ENCODE measurements at places on chromosomes 4 and X. TPM values are rescaled to one million over a fixed set of nuclear protein-coding genes. Genes with fewer than 3 reads are reported as not detected.

The UGT2B15 gene
- polyA plus RNA-seq, result not detected

The RTL9 gene
- 0.02 TPM for polyA plus RNA-seq

The SYTL5 gene
- 0.84 TPM for polyA plus RNA-seq

The HDX gene
- 1.6 TPM for polyA plus RNA-seq

The HSFX4 gene
- polyA plus RNA-seq, result not detected

The MAP9 gene
- 6.4 TPM for polyA plus RNA-seq

The NLGN3 gene
- polyA plus RNA-seq, result 5.3 TPM

The ZNF630 gene
- 1.2 TPM for polyA plus RNA-seq

The MAGEA3 gene
- polyA plus RNA-seq, result 84.2 TPM

The TRIM2 gene
- polyA plus RNA-seq, result 16.4 TPM

The GRIPAP1 gene
- polyA plus RNA-seq, result 66.9 TPM

The SLC4A4 gene
- not detected for polyA plus RNA-seq

The ATP11C gene
- 23.5 TPM for polyA plus RNA-seq

The ARMCX4 gene
- 3.8 TPM for polyA plus RNA-seq

The GLUD2 gene
- polyA plus RNA-seq, result 0.31 TPM

The KIAA0232 gene
- 7.7 TPM for polyA plus RNA-seq

The BEX4 gene
- 84.8 TPM for polyA plus RNA-seq

The TBX22 gene
- not detected for polyA plus RNA-seq

The MEPE gene
- polyA plus RNA-seq, result not detected

The PCDH19 gene
- 0.02 TPM for polyA plus RNA-seq

The PDGFRA gene
- 28.6 TPM for polyA plus RNA-seq

The DMRTC1 gene
- polyA plus RNA-seq, result not detected

The EXOC1L gene
- polyA plus RNA-seq, result not detected

The FAT4 gene
- polyA plus RNA-seq, result 8.7 TPM

The MAGEA2 gene
- 55.9 TPM for polyA plus RNA-seq

The GLRA3 gene
- not detected for polyA plus RNA-seq

The MAGED2 gene
- polyA plus RNA-seq, result 202 TPM

The GLA gene
- 20.4 TPM for polyA plus RNA-seq

The GAGE1 gene
- polyA plus RNA-seq, result not detected

The MAGEB6B gene
- polyA plus RNA-seq, result not detected

The TMPRSS11D gene
- polyA plus RNA-seq, result 0.02 TPM

The TSPYL2 gene
- 26.4 TPM for polyA plus RNA-seq

The NDUFB11 gene
- polyA plus RNA-seq, result 107 TPM

The ZCCHC18 gene
- 7.5 TPM for polyA plus RNA-seq

The AMOT gene
- 3.4 TPM for polyA plus RNA-seq

The CD40LG gene
- not detected for polyA plus RNA-seq

The POU3F4 gene
- not detected for polyA plus RNA-seq

The EGF gene
- polyA plus RNA-seq, result 2.4 TPM

The GEMIN8 gene
- polyA plus RNA-seq, result 69.8 TPM

The ETDB gene
- polyA plus RNA-seq, result not detected

The RGN gene
- polyA plus RNA-seq, result 0.05 TPM

The CLDN2 gene
- polyA plus RNA-seq, result 0.36 TPM

The CABS1 gene
- polyA plus RNA-seq, result not detected

The RNF128 gene
- not detected for polyA plus RNA-seq

The TASL gene
- polyA plus RNA-seq, result not detected

The TCP11X2 gene
- polyA plus RNA-seq, result not detected

The ASB11 gene
- not detected for polyA plus RNA-seq

The GPR82 gene
- not detected for polyA plus RNA-seq

The STATH gene
- polyA plus RNA-seq, result not detected

The DGKK gene
- polyA plus RNA-seq, result 0.02 TPM

The MFAP3L gene
- 8.5 TPM for polyA plus RNA-seq

The CACNA1F gene
- not detected for polyA plus RNA-seq

The NEUROG2 gene
- not detected for polyA plus RNA-seq

The PGM2 gene
- polyA plus RNA-seq, result 12.7 TPM

The SSX4B gene
- polyA plus RNA-seq, result not detected

The CSAG2 gene
- not detected for polyA plus RNA-seq

The BEND2 gene
- not detected for polyA plus RNA-seq
